ENCODE measurements at places on chromosomes 5 and 9. TPM values are rescaled to one million over a fixed set of nuclear protein-coding genes. Genes with fewer than 3 reads are reported as not detected.

DNA sequence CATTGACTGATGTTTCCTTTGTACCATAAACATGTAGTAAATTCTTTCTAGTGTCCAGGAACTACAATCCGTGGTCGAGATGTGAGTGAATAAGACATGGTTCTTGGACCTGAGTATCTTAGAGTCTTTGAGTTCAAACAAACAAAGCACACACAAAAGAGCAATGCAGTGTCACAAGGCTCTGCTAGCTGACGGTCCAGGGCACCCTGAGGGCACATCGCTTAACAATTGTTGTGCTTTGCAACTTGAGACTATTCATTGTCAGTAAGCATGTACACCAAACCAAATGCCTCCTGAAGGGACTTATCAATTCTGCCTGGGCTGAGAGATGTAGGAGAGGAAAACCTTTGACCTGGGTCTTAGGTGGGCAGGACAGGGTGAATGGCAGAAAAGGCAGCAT, 84.8 kb downstream of the CAMK4 start:
- no peaks in the 10 kb centered on the region for H3K36me3 ChIP-seq
- no peaks in the 10 kb centered on the region for H3K27me3 ChIP-seq
- no peak for DNase-seq
- H3K4me3 ChIP-seq, result no peak overlapping the region

Gene ITGA1
- total RNA-seq, result 66.8 TPM

Gene PCDHB12
- total RNA-seq, result not detected

DNA sequence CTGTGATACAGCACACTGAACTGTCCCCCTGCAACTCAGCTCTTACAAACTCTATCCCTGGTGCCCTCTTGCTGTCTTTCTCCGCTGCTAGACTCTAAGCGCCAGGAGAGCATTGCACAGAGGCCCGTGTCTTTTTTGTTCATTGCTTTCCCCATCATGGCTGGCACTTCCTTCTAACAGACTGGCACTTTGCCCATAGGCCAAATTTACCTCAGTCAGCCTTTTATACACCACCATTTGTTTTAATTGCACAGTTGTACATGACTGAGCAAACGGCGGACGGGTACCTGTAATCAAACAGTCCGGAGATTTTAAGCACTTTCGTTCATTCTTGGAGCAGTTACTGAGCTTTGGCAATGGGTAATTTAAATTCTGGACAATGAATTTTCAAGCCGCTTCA, 102.2 kb upstream of the CLINT1 start:
- H3K36me3 ChIP-seq, result no peaks in the 10 kb centered on the region
- no peak overlapping the region for H3K27ac ChIP-seq
- no peak overlapping the region for H3K4me3 ChIP-seq

Gene CD72
- 11.9 TPM for total RNA-seq

GRCh38 chr9:97905228-97905627, 17.1 kb downstream of the TRMO start:
- H3K36me3 ChIP-seq, result peaks cover 28% of the 10 kb centered on the region
- DNase-seq, result peak; percentile 59
- H3K4me3 ChIP-seq, result peak overlapping the region; percentile 65

Gene SIGMAR1
- 66.1 TPM for total RNA-seq

GRCh38 chr5:160376416-160376815, 6.0 kb upstream of the C1QTNF2 start:
- DNase-seq, result no peak
- H3K27ac ChIP-seq, result no peak overlapping the region
- H3K4me1 ChIP-seq, result no peaks in the 10 kb centered on the region
- H3K27me3 ChIP-seq, result peaks cover 75% of the 10 kb centered on the region
- no peak overlapping the region for H3K4me3 ChIP-seq

- no peaks in the 10 kb centered on the region for H3K27me3 ChIP-seq
- H3K4me3 ChIP-seq, result no peak overlapping the region
- no peaks in the 10 kb centered on the region for H3K4me1 ChIP-seq
- no peak for DNase-seq
- H3K36me3 ChIP-seq, result no peaks in the 10 kb centered on the region
Observed at GRCh38 chr5:158502686-158503085, 597.0 kb downstream of the EBF1 start.

DNA sequence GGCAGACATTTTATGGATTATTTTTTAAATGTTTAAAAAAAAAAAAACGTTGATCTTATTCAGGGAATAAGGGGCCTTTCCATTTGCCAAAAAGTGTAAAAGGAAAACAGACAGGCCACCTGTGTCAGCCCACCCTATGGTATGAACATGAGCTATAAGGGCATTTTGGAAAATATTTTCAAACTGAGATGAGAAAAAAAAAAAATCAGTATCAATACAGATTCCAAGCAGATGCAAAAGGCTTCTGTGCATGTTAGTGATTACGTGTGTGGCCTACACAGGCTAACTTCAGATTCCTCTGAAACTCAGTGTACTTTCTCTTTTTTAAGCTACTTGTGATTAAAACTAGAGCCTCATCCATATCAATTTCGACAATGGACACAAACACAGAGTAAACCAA, 189.9 kb downstream of the BNC2 start:
- DNase-seq, result no peak
- no peaks in the 10 kb centered on the region for H3K4me1 ChIP-seq
- no peaks in the 10 kb centered on the region for H3K36me3 ChIP-seq

Gene ADGRV1
- total RNA-seq, result not detected

Gene ADRB2
- total RNA-seq, result 1.7 TPM

Gene NUTM2F
- not detected for total RNA-seq

- no peak overlapping the region for H3K27ac ChIP-seq
- H3K27me3 ChIP-seq, result peaks cover 21% of the 10 kb centered on the region
- peak; percentile 40 for DNase-seq
- peaks cover 2% of the 10 kb centered on the region for H3K36me3 ChIP-seq
Observed at GRCh38 chr5:132024789-132025402, 13.4 kb upstream of the ACSL6 start.

- peaks cover 1% of the 10 kb centered on the region for H3K36me3 ChIP-seq
- H3K27me3 ChIP-seq, result peaks cover 19% of the 10 kb centered on the region
- no peak for DNase-seq
- H3K4me3 ChIP-seq, result no peak overlapping the region
- H3K4me1 ChIP-seq, result peaks cover 8% of the 10 kb centered on the region
Observed at GRCh38 chr5:86983208-86983607, 284.5 kb upstream of the RASA1 start.

Gene GPX8
- not detected for total RNA-seq

Gene PBX3
- 20.7 TPM for total RNA-seq

Gene MAP1B
- total RNA-seq, result 0.03 TPM

DNA sequence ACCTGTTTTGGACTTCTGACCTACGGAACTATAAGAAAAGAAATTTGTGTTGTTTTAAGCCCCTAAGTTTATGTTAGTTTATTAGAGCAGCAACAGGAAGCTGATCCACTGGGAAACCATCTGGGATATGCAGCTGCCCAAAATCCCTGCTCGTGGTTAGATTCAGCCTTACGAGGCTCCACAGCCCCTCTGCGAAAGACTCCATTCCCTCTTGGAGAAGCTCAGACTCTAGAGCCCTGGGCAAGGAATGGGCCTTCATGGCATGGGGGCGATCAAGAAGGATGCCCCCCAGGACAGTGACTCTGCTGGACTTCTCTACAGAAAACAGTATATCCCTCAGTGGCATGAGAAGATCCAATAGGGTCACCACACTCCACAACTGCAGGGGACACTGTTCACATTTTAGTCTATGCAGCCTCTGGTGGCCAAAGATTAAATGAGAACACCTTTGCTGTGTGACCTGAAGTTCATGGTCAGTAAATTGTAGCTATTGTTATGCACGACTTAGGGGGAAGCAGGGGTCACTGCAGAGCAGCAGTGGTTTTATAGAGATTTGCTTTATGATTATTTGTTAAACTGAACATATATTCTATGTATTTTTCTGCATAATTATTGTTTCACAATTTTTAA, 21.1 kb downstream of the IRF1 start:
- peaks cover 30% of the 10 kb centered on the region for H3K36me3 ChIP-seq
- peaks cover 97% of the 10 kb centered on the region for H3K4me1 ChIP-seq
- no peak for DNase-seq
- H3K27ac ChIP-seq, result peak overlapping the region; percentile 26

Gene FOXD4L6
- total RNA-seq, result not detected

DNA sequence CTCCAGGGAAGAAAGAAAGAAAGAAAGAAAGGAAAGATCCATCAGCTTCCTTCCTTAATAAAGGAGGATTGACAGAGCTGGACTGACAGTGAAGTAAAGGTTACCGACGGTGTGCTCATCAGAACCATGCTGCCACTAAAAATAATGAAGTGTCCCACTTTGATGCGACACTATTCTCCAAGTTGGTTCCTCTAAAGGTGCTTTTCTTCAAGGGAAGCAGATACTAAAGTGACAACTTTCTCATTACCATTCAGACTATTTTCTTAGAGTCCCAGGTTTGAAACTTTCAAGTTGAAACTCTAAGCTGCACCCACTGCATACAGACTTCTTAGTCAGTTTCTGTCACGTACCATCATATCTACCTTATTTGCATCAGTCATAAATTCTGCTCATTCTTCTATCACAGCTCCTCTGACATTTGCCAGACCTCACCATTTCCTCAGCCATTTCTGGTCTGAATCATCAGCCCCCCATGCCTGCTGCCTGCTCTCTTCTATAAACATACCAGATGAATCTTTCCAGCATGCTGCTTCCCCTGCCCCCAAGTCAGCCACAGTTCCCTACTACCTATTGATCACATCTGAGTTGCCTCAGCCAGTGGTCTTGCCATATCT, 177.6 kb downstream of the DEPDC1B start:
- H3K4me3 ChIP-seq, result no peak overlapping the region
- no peak overlapping the region for H3K27ac ChIP-seq
- no peak for DNase-seq
- H3K36me3 ChIP-seq, result no peaks in the 10 kb centered on the region
- peaks cover 7% of the 10 kb centered on the region for H3K27me3 ChIP-seq

Gene FAM221B
- not detected for total RNA-seq

DNA sequence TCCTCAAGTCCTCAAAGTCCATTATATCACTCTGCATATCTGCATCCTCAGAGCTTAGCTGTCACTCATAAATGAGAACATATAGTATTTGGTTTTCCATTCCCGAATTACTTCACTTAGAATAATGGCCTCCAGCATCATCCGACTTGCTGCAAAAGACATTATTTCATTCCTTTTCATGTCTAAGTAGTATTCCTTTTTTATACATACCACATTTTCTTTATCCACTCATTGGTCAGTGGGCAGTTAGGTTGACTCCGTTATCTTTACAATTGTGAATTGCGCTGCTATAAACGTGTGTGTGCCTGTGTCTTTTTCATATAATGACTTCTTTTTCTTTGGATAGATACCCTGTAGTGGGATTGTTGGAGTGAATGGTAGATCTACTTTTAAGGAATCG, 117.2 kb downstream of the OR2K2 start:
- no peaks in the 10 kb centered on the region for H3K4me1 ChIP-seq
- H3K27ac ChIP-seq, result no peak overlapping the region
- no peaks in the 10 kb centered on the region for H3K27me3 ChIP-seq
- H3K4me3 ChIP-seq, result no peak overlapping the region
- H3K36me3 ChIP-seq, result no peaks in the 10 kb centered on the region

DNA sequence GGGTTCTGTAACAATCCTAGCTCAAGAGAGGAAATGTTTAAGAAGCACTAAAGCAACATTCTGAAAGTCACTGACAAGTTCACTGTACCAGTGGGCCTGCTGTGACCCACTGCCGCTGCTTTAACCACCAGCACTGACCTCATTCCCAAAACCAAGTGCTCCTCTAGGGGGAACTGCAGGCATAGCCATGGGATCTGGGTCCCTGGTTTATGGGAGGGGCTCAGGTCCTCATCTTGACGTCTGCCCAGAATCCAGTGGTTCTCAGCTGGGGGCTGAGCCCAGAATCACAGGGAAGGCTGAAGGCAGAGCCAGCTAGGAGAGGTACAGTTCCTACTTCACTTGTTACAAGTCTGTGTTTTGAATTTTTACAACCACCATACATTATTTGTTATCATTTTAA, 36.1 kb upstream of the SLC2A8 start:
- H3K4me1 ChIP-seq, result peaks cover 15% of the 10 kb centered on the region
- H3K27me3 ChIP-seq, result no peaks in the 10 kb centered on the region
- no peaks in the 10 kb centered on the region for H3K36me3 ChIP-seq
- H3K4me3 ChIP-seq, result no peak overlapping the region

DNA sequence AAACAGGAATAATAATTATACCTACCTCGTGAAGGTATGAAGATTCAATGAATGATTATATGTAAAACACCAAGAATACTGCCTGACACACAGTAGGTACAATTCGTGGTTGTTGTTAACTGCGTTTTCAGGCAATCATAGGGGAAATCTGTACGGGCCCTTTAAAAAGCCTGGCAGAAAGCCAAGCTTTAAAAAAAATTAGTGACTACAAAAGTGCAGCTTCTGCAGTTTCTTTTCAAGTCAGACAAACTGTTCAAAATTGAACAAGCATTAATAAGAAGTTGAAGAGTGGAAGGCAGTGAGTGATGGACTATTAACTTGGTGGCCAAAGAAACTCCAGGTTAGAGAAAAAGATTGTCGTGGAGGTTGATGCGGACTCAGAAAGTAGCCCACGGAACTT, 85.9 kb upstream of the TRIO start:
- no peak overlapping the region for H3K27ac ChIP-seq
- no peak for DNase-seq
- no peaks in the 10 kb centered on the region for H3K36me3 ChIP-seq
- H3K4me1 ChIP-seq, result no peaks in the 10 kb centered on the region
- no peaks in the 10 kb centered on the region for H3K27me3 ChIP-seq

Gene SHROOM1
- 4.4 TPM for total RNA-seq

Measured in activated CD8-positive, alpha-beta memory T cell treated with anti-CD3 and anti-CD28 coated beads, Interleukin-2, amount 10 ng/mL, durations not matched to agents 7 days and 5 days (primary cell).